ENCODE measurements at places on chromosomes 7 and 10.

DNA sequence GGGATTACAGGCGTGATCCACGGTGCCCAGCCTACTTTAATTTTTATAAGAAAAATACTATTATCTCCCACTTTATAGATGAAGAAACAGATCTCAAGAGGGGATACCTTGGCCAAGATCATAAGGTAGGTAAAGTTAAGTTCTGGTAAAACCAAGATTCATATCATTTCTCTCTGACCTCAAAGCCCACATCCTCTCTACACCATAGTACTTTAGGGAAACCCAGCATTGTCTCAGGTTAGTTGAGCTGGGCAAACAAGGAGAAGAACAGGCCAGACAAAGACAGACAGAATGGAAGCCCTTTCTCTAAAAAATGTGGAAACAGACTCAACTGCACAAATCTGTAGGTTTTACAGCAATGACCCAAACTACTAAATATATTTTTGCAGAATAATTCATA, 197.7 kb upstream of the FRMD4A start:
- DNase-seq, result no peak

- no peak for DNase-seq
Measured at GRCh38 chr7:106167439-106168136, 55.5 kb upstream of the SYPL1 start.

DNA sequence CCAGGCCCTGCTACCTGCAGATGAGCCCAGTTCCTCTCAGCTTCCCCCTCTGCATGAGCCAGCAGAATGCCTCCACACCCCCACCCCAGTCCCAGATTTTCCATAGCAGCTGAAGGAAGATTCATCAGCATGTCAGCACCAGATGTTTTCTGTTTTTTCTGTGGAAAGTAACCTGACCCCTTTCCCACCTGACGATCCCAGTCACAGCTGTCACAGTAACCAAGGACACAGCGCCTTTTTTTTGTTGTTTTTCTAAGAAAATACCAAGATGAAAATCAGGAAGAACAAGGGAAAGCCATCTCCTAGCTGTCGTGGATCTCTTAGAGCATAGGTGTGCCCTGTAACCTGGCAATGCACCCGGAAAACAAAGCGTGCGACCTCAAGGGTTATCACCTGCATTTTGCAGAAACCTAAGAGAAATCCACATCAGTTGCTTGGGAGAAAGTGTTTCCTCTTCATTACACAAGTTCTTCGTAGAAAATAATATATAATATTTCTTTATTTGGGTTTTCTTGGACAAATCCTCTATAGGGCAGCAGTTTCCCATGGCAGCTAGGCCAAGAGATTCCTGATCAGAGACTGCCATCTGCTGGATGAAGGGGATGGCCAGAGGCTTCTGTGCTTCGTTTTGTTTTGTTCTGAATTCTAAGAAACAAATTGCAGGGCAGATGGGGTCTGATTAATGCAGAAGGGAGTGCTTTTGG, 401.9 kb downstream of the TNS3 start:
- DNase-seq, result no peak

DNA sequence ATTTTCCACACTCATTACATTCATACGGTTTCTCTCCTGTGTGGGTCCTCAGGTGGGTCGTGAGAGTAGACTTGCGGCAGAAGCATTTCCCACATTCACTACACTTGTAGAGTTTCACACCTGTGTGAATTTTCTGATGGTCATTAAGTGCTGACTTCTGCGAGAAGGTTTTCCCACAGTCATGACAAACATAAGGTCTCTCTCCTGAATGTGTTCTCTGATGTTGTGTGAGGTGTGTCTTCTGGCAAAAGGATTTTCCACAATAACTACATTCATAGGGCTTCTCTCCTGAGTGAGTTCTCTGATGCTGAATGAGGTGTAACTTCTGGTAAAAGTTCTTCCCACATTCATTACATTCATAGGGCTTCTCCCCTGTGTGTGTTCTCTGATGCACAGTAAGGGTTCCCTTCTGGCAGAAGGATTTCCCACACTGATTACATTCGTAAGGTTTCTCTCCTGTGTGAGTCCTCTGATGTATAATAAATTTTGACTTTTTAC, 15.1 kb downstream of the ZNF12 start:
- no peak for DNase-seq

GRCh38 chr10:87860156-87860795, 3.1 kb downstream of the KLLN start:
- no peak for DNase-seq

DNA sequence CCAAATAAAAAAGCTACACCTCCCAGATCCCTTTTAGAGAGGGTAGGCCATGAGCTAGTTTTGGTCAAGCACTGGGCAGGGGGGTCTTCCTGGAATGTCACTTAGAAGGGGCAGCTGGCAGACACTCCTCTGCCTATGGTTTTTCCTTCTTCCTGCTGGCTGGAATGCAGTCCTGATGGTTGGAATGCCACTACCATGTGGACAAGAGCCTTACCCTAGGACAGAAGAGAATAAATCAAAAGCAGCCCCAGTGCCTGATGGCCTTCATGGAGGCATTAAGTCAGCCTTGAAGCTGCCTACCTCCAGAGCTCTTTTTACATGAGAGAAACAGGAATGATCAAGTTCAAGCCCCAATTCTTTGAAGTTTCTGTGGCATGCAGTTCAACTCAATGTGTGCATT, 43.5 kb upstream of the SORBS1 start:
- DNase-seq, result no peak

DNA sequence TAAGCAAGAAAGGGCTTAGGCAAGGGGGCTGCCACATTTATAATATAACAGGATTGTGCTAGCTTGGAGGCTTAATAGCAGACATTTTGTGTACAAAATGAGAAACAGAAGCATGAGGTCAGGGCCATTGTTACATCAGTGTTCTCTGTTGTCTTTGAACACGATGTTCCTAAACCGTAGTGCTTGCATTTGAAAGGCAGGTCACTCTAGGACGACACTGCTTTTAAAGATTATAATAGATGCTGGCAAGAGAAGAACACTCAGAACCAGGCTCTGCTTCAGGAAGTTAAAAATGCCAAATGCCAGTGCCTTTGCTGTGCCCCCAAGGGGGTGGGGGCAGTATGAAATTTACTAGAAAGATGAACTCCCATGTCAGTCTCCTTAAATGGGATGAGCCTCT, 91.1 kb downstream of the SORCS3 start:
- DNase-seq, result no peak

DNA sequence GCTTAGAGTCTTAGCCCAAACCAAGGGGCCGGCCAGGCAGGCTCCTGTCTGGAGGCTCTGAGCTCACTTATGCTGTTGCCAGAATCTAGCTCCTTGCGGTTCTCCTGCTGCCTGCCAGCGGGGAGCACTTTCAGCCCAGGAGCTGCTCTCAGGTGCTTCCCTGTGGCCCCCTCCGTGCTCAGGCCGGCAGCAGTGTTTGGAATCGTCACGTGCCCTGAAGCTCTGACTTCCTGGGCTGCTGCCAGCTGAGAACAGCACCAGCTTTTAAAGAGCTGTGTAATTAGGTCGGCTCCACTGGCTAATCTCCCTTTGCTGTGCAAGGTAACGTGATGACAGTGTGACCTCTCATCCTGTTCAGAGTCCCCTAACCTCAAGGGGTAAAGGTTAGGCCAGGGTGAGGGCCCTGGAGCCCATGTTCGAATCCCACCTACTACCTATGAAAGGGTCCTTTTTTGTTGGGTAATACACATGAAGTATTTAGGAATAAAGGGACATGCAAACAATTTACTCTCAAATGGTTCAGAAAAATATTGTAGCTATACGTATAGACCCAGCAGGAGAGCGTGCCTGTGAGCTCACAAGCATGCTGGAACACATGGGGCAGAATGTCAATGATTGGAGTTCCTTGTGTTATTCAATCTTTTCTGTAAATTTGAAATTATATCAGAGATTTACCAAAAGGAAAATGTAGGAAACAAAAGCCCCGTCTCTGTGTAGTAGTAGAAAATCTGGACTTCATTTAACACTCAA, 16.6 kb downstream of the ZNF862 start:
- DNase-seq, result no peak

- DNase-seq, result no peak
Measured at GRCh38 chr10:63010203-63010602, 122.9 kb upstream of the NRBF2 start.

DNA sequence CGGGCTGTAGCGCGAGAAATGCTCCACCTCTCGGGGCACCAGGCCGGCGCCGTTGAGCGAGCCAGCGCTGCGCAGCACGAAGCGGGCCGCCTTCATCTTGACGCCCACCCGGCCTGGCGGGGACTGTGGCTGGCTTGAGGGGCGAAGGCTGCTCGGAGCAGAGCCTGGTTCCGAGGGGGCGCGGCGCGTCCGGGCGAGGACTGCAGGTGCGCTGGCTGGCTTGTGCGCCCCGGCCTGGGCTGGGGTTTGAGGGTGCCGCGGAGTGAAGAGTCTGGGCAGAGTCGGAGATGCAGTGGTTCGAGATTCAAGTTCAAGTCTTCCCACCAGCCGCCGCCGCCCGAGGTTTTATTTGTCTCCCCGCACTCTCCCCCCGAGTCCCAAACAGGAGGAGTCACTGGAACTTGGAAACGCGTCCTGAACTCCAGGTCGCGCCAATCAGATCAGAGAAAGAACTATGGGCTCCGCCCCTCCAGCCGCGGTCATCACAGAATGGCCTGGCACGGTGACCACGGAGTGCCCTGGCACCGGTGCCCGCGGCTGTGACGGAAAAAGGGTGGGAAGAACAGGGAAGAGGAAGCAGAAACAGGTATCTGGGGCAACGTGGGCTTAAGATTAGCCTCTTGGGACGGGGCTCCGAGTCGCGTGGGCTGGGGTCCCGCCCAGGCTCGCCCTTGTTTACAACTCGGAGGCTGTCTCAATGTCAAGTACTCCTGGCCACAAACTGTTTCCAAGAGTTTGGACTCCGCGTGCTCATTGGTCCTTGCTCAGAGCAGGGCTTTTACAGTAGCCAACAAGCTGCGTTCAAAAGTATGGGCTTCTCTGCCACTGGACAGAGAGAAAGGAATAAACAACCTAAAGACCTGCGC, at the start of gene PDK4:
PDK4 (minus strand) TSS at position 319 of the 866 bp plus-strand sequence; CDS start at position 96, 223 bp downstream.
- no peak for DNase-seq

DNA sequence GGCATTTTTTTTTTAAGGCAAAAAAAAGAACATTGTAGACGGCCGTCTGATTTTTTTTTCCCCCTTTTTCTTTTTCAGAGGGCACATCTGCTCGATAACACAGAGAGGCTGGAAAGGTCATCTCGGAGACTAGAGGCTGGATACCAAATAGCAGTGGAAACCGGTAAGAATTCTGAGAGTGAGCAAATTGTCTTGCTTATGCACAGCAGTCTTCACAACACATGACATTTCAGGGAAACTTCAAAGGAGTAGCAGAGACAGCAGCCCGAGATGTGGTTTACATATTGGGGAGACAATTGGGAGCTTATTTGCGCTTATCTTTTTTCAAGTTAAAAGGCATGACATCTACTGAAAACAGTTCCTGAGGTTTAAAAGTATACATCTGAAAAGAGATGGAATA, 91.2 kb downstream of the VTI1A start:
- DNase-seq, result no peak

DNA sequence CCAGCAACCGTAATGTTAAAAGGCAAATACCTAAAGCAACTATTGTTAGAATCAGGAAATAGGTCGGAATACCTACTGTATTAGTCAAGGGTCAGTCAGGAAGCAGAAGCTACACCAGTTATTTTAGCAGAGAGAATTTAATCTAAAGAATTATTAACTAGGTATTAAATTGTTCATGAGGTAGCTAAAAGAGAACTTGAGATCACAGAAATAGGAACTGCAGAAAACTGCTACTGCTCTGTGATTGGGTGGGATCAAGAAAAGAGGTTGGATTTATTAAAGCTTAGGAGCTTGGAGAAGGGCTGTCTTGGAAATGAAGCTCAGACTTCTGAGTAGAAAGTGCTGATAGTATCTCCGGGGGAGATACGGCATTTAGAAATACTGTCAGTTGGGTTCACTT, 20.0 kb upstream of the ZNF438 start:
- no peak for DNase-seq

GRCh38 chr7:106615808-106616707, 44.9 kb downstream of the CCDC71L start:
- DNase-seq, result no peak

- DNase-seq, result no peak
Measured at GRCh38 chr7:151936207-151936606, 20.0 kb upstream of the GALNTL5 start.

- DNase-seq, result no peak
Measured at GRCh38 chr7:12643001-12643643, 44.3 kb upstream of the ARL4A start.

GRCh38 chr10:17607603-17608332, 9.4 kb downstream of the HACD1 start:
- DNase-seq, result no peak

- DNase-seq, result no peak
Measured at GRCh38 chr10:75544993-75545706, 113.7 kb downstream of the LRMDA start.

- DNase-seq, result no peak
Measured at GRCh38 chr7:40839881-40840280, 705.1 kb downstream of the SUGCT start.

GRCh38 chr10:123783296-123783695, 108.3 kb downstream of the CPXM2 start:
- no peak for DNase-seq

- no peak for DNase-seq
Measured at GRCh38 chr7:31647511-31647910, 39.5 kb upstream of the PPP1R17 start.

GRCh38 chr7:41965951-41966505, 263.1 kb upstream of the INHBA start:
- no peak for DNase-seq

DNA sequence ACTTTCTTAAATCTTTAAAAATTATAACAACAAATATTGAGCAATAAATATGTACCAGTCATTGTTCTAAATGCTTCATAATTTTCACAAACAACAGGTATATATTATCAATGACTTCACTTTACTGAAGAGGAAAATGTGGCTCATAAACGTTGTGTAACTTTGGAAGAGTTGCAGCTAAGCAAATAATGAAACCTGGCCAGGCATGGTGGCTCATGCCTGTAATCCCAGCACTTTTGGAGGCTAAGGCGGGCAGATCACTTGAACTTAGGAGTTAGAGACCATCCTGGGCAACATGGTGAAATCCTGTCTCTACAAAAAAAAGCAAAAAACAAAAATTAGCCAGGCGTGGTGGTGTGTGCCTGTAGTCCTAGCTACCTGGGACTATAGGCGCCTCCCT, 71.9 kb upstream of the AMPH start:
- no peak for DNase-seq

DNA sequence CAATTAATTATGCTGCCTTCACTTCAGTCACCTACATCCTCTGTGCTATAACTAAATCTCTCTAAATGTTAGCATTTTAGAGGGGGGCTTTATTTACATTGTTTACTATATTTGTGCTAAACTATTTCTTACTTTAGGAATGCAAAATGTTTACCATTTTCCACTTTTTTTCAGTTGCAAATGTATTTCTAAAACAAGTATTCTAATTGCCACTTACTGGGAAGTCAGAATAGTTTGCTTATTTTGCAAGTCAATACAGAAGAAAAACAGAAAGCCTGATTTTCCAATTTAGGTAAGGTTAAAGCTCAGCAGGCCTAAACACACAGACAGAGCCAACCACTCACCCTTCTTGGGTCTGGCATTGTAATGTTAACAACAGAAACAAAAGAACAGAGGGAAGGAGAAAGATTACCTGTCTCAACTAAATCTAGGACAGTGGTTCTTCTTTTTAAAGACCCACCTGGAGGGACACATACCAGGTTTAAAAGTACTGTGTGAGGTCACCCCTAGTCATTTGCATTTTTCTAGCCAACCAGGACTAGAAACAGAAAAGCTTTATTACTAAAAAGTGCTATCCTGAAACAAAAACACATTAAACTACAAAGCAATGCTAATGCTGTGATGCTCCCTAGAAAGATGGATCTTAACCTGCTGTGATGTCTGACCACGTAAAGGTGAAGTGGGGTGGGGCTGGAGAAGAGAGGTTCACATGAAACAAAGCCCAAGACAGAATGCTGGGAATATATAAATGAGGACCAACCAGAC, 178.2 kb downstream of the SLC25A13 start:
- DNase-seq, result no peak

All from NK-92 treated with Interleukin-12 subunit alpha and Interleukin-12 subunit beta, amount 100 ng/mL, for 24 hours (cell line).